ENCODE measurements at places on chromosomes 4 and X.

DNA sequence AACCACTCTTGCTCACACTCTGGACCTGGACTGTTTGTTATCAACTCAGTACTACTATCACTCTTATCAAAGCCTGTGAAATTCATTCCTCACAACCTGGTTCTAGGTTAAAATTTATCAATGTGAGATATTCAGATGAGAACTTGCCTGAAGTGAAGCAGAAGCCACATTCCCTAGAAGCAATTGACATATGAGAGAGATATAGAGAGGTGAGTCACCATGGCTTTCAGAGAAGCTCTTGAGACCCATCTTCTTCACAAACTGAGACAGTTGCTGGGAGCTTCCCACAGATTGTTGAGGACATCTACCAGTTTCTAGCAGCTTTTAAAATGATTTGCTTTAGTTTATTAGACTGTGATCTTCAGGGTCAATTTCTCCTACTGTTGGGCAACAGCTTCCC, 316.9 kb upstream of the TET2 start:
- DNase-seq: no peak

GRCh38 chrX:2608638-2609430, 82.3 kb upstream of the CD99 start:
- DNase-seq: no peak

DNA sequence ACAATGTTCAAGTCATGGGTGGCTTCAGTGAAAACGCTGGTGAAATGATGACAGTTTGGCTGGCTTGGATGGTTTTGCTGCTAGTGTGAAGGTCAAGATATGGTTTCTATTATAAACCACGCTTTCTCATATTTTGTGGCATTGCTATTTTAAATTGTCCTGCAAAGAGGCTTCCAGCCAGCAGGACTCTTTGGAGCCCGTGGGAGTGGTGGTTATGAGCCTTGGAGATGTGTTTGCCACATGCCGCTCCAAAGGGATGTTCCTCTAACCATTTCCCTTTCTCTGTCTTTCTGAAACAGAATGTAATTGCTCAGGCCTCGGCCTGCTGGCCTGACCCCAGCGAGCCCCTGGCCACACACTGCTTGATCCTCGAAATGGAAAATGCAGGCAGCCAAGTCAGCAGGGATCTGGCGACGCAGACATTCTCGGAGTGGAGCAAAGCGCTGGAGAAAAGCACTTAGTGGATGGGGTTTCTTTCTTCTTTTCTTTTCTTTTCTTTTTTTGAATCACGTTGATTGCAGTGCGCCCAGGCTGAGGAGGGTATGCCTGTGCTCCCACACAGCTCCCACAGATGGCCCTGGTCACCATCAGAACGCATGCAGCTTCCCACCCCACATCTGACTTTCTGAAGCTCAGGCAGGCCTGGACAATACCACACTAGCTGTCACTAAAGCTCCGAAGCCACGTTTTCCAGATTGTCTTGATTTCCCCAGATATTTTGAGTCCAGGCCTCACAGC, 114.0 kb downstream of the ENPP6 start:
- no peak for DNase-seq

DNA sequence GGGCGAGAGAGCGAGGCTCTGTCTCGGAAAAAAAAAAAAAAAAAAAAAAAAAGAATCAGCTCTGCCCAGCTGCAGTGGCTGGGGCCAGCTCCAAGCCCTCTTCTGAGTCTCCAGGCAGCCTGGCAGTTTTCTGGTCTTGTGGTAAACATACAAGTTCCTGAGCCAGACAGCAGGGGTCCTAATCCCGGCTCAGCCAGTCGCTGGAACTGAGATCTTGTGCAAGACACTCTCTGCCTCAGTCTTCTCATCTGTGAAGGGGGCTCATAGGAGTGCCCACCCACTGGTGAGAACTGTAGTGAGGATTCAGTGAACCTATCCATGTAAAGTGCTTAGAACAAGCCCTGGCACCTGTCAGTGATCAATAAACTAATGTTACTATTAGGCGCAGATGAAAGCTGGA, 41.8 kb downstream of the C4orf50 start:
- DNase-seq: no peak

DNA sequence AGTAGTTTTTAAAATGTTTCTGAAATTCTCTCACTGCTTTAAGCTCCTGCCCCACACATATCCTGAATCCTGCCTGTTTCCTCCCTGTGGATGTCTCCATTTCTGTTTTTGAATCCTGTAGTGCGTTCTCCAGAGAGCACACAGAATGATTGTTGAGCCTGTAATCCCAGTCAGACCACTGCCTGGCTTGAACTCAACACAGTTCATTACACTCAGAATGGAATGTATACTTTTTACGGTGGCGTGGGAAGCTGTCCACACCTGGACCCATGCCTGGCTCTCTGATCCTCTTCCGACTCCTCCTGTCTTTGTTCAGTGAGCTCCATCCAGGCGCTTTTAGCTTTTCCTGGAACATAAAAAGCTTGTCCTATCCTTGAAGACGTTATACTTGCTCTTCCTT, 1217.0 kb upstream of the PRKX start:
- DNase-seq: no peak
